ENCODE measurements at places on chromosomes 6 and 20.
A peak's percentile ranks its signal among the peaks of the same experiment; 100 is the strongest.

GRCh38 chr6:3429211-3429610 is 27.6 kb downstream of the SLC22A23 start:
- no peak for DNase-seq
- H3K27ac ChIP-seq, result no peak overlapping the region
- H3K36me3 ChIP-seq, result no peaks in the 10 kb centered on the region
- H3K4me1 ChIP-seq, result no peaks in the 10 kb centered on the region
- H3K4me3 ChIP-seq, result no peak overlapping the region

GRCh38 chr20:60203451-60203850 is 245.2 kb downstream of the CDH26 start:
- H3K27me3 ChIP-seq, result peaks cover 6% of the 10 kb centered on the region
- H3K36me3 ChIP-seq, result peaks cover 2% of the 10 kb centered on the region
- H3K27ac ChIP-seq, result no peak overlapping the region
- H3K4me3 ChIP-seq, result no peak overlapping the region
- peaks cover 2% of the 10 kb centered on the region for H3K4me1 ChIP-seq
- DNase-seq, result no peak

DNA sequence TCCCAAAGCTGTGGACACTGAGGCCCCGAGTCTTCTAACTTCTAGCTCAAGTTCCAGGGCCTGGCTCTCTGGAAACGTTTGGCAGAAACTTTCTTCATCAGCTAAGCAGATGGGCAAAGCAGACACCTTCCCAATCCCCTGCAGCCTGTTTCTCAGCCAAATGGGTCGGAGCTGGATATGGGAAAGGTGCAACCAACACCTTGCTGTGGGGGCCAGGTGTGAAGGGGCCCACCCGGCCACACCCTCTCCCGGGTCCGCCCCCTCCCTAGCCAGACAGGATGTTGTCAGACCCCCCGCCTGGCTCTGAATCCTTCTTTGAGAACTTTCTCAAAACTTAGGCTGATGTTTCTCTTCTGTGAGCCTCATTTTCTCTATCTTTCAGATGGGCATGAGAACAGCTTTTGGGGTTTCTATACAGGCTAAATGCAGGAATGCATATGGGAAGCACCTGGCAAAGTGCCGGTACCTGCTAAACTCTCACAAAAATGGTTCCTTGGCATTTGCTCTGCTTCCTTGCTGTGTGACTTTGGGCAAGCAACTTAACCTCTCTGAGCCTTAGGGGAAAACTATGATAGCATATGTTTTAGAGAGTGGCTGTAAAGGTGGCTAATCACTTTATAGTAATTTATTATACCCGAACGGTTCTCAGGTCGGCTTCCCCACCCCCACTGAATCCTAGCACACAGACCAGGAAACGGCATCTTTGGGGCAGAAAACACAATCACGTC is 1.8 kb downstream of the SNAI1 start:
- DNase-seq, result no peak
- H3K36me3 ChIP-seq, result no peaks in the 10 kb centered on the region
- H3K27me3 ChIP-seq, result peaks cover 11% of the 10 kb centered on the region

DNA sequence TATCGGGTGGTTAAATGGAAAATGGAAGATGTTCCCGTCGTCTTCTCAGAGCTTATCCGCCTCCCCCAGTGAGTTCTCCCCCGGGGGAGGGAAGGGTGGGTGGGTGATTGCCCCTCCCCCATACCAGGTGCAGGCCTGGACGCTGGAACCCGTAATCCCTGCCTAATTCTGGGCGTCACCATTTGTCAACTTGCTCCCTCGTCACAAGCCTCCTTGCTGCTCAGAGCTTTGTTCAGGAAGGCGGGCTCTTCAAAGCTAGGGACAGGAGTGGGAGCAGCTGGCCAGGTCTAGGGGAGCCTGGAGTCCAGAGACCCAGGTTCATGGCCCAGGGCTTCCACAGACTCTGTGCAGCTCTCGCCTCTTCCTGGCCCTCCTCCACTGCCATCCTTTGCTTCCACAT is 25.6 kb downstream of the CDH22 start:
- no peaks in the 10 kb centered on the region for H3K36me3 ChIP-seq
- DNase-seq, result no peak
- no peak overlapping the region for H3K4me3 ChIP-seq
- H3K4me1 ChIP-seq, result no peaks in the 10 kb centered on the region

GRCh38 chr20:44215125-44215524 is 4.6 kb upstream of the OSER1 start:
- DNase-seq, result peak; percentile 70
- no peak overlapping the region for H3K4me3 ChIP-seq
- H3K27me3 ChIP-seq, result no peaks in the 10 kb centered on the region
- peak overlapping the region; percentile 30 for H3K27ac ChIP-seq
- H3K4me1 ChIP-seq, result peaks cover 45% of the 10 kb centered on the region

GRCh38 chr6:19905584-19905983 is 68.4 kb downstream of the ID4 start:
- no peaks in the 10 kb centered on the region for H3K36me3 ChIP-seq
- no peak overlapping the region for H3K27ac ChIP-seq
- DNase-seq, result no peak
- H3K27me3 ChIP-seq, result no peaks in the 10 kb centered on the region
- no peaks in the 10 kb centered on the region for H3K4me1 ChIP-seq
- H3K4me3 ChIP-seq, result no peak overlapping the region

DNA sequence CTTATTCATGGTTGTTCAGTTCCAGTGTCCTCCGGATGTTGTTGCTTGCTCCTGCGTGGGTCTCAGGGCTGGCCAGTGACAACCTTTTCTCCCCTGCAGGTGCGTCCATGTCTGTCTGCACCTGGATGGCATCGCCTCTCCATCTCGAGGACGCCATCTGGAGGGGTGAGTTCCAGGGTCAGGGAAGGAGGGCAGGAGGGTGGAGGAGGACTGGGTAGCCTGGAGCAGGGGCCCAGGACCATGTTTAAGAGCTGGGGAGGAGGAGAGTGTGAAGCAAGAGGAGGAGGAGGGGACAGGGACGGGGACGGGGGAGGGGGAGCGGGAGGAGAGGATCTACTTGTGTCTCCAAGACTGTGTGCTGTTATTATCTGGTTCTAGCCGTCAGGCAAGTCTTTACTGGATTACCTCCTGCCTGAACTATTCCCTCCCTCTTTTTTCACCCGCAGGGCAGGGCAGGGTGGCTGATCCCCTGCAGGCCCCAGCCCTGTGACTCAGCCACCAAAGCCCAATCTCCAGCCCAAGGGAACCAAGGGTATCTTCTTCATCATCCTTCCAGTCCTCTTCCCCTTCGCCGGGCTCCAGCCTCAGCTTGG is 32.2 kb upstream of the TULP1 start:
- DNase-seq, result no peak
- peaks cover 4% of the 10 kb centered on the region for H3K4me1 ChIP-seq
- peaks cover 3% of the 10 kb centered on the region for H3K36me3 ChIP-seq

- H3K4me3 ChIP-seq, result no peak overlapping the region
- peaks cover 15% of the 10 kb centered on the region for H3K4me1 ChIP-seq
- no peak for DNase-seq
- peaks cover 6% of the 10 kb centered on the region for H3K36me3 ChIP-seq
Measured at GRCh38 chr6:14312587-14312986, 195.0 kb downstream of the CD83 start.

GRCh38 chr20:23242556-23243180 is 107.9 kb upstream of the NXT1 start:
- no peak overlapping the region for H3K4me3 ChIP-seq
- DNase-seq, result no peak
- no peak overlapping the region for H3K27ac ChIP-seq
- no peaks in the 10 kb centered on the region for H3K4me1 ChIP-seq

- no peaks in the 10 kb centered on the region for H3K36me3 ChIP-seq
- no peaks in the 10 kb centered on the region for H3K4me1 ChIP-seq
- no peak overlapping the region for H3K27ac ChIP-seq
- H3K27me3 ChIP-seq, result peaks cover 16% of the 10 kb centered on the region
- no peak for DNase-seq
Measured at GRCh38 chr6:168951217-168951616, 302.4 kb downstream of the THBS2 start.

GRCh38 chr6:137299681-137300080 is 80.5 kb upstream of the IFNGR1 start:
- no peak overlapping the region for H3K4me3 ChIP-seq
- H3K36me3 ChIP-seq, result no peaks in the 10 kb centered on the region
- peaks cover 8% of the 10 kb centered on the region for H3K27me3 ChIP-seq
- no peak for DNase-seq

DNA sequence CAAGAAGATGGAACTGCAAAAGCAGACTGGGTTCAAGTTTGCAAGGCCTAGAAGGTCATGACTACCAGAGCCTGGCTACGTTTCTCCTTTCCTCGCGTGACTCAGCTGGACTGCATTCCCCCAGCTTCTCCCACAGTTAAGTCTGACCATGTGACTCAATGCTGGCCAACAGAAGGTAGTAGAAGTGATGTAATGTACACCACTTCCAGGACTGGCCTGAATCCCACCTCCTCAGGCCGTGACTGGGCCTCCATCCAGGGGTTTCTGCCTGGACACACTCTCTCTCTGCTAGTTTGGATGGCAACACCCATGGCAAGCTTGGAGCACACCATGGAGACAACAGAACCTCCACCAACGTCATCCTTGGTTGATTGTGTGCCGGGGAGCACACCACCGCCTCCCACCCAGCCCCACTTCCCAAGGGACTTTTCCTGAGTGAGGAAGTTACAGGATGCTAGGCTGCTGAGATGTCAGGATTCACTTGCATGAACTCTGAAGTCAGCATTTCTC is 112.0 kb upstream of the CDYL start:
- H3K4me1 ChIP-seq, result no peaks in the 10 kb centered on the region
- no peak overlapping the region for H3K4me3 ChIP-seq

DNA sequence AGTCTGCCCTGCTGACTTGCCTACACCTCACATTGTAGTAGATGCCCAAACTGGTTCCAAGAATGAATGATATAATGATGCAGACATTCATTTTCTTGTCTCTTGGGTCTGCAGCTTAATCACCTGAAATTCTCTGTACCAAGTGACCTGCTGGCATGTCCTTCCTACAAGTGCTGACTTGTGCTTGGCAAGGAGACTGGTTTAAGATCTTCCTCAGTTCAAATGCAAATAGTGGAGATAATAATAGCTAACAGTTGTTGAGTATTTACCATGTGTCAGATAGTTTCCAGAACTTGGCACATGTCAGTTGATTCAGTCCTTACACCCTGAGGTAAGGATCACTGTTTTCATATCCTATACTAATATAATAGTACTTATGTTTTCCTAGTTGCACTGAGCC is 223.4 kb downstream of the SLC24A3 start:
- no peak overlapping the region for H3K27ac ChIP-seq
- no peaks in the 10 kb centered on the region for H3K36me3 ChIP-seq
- H3K4me1 ChIP-seq, result peaks cover 15% of the 10 kb centered on the region
- H3K4me3 ChIP-seq, result no peak overlapping the region
- DNase-seq, result no peak
- H3K27me3 ChIP-seq, result peaks cover 22% of the 10 kb centered on the region

DNA sequence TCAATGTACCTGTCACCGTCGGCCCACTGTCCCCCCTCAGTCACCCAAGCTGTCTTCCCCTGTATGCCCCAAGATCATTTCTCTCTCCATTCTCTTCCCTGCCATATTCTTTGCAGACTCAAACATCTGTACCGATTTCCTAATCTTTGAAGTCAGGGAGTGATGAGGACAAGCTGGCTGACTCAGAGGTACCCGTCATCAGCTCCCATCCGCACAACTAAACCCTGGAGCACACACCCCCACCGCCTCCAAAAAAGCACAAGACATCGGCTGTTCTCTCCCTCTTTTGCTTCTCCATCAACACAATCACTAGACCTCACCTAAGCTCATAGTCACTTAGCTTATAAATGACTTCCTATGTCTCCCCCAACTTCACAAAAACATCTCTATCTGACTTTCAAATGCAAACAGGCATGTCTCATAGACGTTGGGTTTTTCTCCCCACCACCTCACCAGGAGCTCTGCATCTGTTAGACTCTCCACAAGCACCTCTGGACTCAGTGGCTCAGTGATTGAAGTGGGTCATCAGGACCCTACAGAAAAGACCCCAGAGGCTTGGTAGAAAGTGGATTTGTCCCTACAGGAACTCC is 11.5 kb upstream of the NFATC2 start:
- peaks cover 9% of the 10 kb centered on the region for H3K4me1 ChIP-seq
- H3K4me3 ChIP-seq, result no peak overlapping the region
- peak overlapping the region; percentile 7 for H3K27ac ChIP-seq
- no peaks in the 10 kb centered on the region for H3K36me3 ChIP-seq

- H3K4me3 ChIP-seq, result no peak overlapping the region
- peaks cover 49% of the 10 kb centered on the region for H3K27me3 ChIP-seq
- no peak overlapping the region for H3K27ac ChIP-seq
- H3K36me3 ChIP-seq, result no peaks in the 10 kb centered on the region
- peaks cover 17% of the 10 kb centered on the region for H3K4me1 ChIP-seq
- DNase-seq, result no peak
Measured at GRCh38 chr6:125752773-125753172, 3.3 kb downstream of the HEY2 start.

DNA sequence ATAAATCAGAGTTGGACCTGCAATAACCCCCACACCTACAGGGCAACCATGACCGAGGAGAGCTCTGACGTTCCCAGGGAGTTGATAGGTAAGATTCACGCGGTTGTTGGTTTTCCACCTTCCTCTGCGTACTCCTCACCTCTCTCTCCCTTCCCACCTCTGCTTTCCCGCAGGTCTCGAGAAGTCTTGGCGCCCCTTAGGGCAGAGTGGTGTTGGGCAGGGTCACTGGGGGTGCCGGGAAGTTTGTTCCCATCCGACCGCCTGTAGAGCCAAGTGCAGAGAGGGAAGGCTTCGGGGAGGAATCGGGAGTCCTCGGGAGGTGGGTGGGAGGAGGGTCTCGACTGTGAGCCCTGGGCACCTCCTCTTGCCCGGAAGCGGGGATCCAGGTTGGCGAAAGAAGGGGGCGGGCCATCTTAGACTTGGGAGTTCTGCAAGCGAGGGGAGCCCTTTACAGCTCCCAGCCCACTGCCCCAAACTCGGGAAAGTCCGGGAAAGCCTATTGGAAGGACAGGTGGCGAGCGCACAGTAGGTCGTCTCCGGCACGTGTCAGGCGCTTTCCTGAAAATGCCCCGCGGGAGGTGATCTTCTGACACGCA is 672 bp downstream of the CARMIL1 start:
- peak overlapping the region; percentile 73 for H3K27ac ChIP-seq
- H3K4me3 ChIP-seq, result peak overlapping the region; percentile 84
- peaks cover 12% of the 10 kb centered on the region for H3K4me1 ChIP-seq

- DNase-seq, result no peak
- H3K27me3 ChIP-seq, result no peaks in the 10 kb centered on the region
- H3K4me3 ChIP-seq, result no peak overlapping the region
- H3K27ac ChIP-seq, result peak overlapping the region; percentile 13
- H3K4me1 ChIP-seq, result peaks cover 22% of the 10 kb centered on the region
- peaks cover 20% of the 10 kb centered on the region for H3K36me3 ChIP-seq
Measured at GRCh38 chr20:50194422-50194830, 3.8 kb downstream of the CEBPB start.

DNA sequence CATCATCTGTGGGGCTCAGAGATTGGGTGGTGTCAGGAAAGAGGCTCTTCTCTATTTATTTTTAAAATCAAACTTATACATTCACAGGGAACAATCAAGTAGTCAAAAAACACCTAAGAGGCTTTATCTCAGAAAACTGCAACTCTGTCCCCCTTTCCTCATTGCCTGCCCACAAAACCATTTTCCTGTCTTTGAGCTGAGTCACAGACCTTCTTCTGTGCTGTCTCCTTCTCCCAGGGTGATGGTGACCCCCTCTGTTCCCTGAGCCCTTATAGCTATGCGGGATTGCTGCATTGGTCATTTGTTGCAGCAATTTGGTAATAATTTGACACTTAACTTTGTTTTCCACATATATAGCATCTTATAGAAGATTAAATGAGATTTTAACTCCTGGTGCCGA is 195.2 kb upstream of the PROKR2 start:
- H3K36me3 ChIP-seq, result no peaks in the 10 kb centered on the region
- no peak for DNase-seq
- no peaks in the 10 kb centered on the region for H3K27me3 ChIP-seq

Measured in activated naive CD8-positive, alpha-beta T cell treated with anti-CD3 and anti-CD28 coated beads, Interleukin-2, amount 10 ng/mL, durations not matched to agents 7 days and 5 days (primary cell).